ENCODE measurements at places on chromosomes 16 and 17. TPM values are rescaled to one million over a fixed set of nuclear protein-coding genes. Genes with fewer than 3 reads are reported as not detected.

KCNJ12 gene
- total RNA-seq = 0.10 TPM

ATP2C2 gene
- total RNA-seq = not detected

GRB7 gene
- not detected for total RNA-seq

KRTAP4-5 gene
- not detected for total RNA-seq

DLX3 gene
- total RNA-seq = not detected

SLC2A4 gene
- not detected for total RNA-seq

TEX19 gene
- total RNA-seq = not detected

NPIPB13 gene
- 12.1 TPM for total RNA-seq

PRCD gene
- total RNA-seq = 0.73 TPM

HNF1B gene
- not detected for total RNA-seq

CD300H gene
- total RNA-seq = 0.73 TPM

KRT17 gene
- total RNA-seq = 0.42 TPM

CCL5 gene
- 139 TPM for total RNA-seq

OR3A3 gene
- total RNA-seq = not detected

RRAD gene
- 1.3 TPM for total RNA-seq

FOXL1 gene
- not detected for total RNA-seq

NPIPA3 gene
- not detected for total RNA-seq

NLK gene
- total RNA-seq = 17.1 TPM

BANP gene
- 71.8 TPM for total RNA-seq

DCAF7 gene
- total RNA-seq = 5.4 TPM

PLD6 gene
- 4.7 TPM for total RNA-seq

PIK3R5 gene
- 184 TPM for total RNA-seq

TP53TG3B gene
- 0.21 TPM for total RNA-seq

ICAM2 gene
- total RNA-seq = 40.1 TPM

SLC13A2 gene
- total RNA-seq = not detected

PRKCB gene
- 110 TPM for total RNA-seq

DHRS7C gene
- total RNA-seq = not detected

KRTAP1-1 gene
- not detected for total RNA-seq

PTGES3L gene
- total RNA-seq = 0.31 TPM

TOM1L1 gene
- 1.3 TPM for total RNA-seq

MT1G gene
- not detected for total RNA-seq

GAST gene
- not detected for total RNA-seq

BCKDK gene
- 11.0 TPM for total RNA-seq

RNU2-1 gene
- not detected for total RNA-seq

MSLN gene
- 0.21 TPM for total RNA-seq
